ENCODE measurements at places on chromosomes 5 and 9. TPM values are rescaled to one million over a fixed set of nuclear protein-coding genes. Genes with fewer than 3 reads are reported as not detected.

CD14 gene
- 25.0 TPM for total RNA-seq

- no peak for DNase-seq
- H3K4me3 ChIP-seq = no peak overlapping the region
- no peaks in the 10 kb centered on the region for H3K27me3 ChIP-seq
- no peaks in the 10 kb centered on the region for H3K4me1 ChIP-seq
- no peak overlapping the region for H3K27ac ChIP-seq
- H3K36me3 ChIP-seq = no peaks in the 10 kb centered on the region
Measured at GRCh38 chr5:159316519-159317383, 13.5 kb downstream of the IL12B start.

- no peaks in the 10 kb centered on the region for H3K27me3 ChIP-seq
- H3K27ac ChIP-seq = peak overlapping the region; percentile 78
- no peak for DNase-seq
- no peak overlapping the region for H3K4me3 ChIP-seq
- no peaks in the 10 kb centered on the region for H3K36me3 ChIP-seq
- no peaks in the 10 kb centered on the region for H3K4me1 ChIP-seq
Measured at GRCh38 chr9:109799792-109800191, 19.8 kb downstream of the PALM2AKAP2 start.

SPINK6 gene
- not detected for total RNA-seq

- no peaks in the 10 kb centered on the region for H3K36me3 ChIP-seq
- H3K27ac ChIP-seq = no peak overlapping the region
- no peak for DNase-seq
- H3K4me1 ChIP-seq = no peaks in the 10 kb centered on the region
Measured at GRCh38 chr5:177070536-177071191, 16.1 kb upstream of the FGFR4 start.

DNA sequence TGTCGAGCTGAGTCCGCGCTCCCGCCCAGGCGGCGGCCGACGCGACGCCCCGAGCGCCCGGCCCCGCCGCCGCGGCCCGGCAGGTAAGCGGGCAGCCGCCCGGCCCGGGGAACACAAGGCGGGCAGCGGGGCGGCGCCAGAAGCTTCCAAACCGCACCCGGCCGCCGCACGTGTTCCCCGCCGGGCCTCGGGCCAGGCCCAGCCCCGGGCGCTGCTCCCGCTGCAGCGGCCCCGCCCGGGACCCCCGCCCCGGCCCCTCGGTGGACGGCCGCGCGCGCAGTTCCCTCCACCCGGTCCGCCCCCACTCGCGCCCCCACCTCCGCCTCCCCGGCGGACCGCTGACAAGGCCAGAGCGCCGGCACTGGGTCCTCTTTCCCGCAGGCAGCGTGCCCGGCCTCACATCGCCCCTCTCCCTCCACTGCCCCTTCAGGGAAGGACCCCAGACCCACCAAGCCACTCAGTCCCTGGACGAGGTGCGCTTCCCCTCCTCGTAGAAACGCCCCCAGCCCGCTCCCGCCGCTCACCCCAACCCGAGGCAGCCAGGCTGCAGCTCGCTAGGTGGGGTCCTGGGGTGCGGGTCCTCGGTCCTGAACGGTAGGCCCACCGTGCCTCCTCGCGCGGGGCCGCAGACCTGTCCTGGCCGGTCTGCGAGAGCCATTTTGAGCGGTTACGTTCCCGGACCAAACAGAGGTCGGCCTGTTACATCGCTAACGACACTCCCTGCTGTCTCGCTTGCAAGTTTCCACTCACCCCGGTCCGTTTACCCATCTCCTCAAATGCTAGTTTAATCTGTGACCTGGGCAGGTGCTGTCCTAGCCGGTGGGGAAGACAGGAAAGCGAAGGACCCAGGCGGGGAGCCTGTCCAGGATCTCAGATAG, 475 bp downstream of the WDR5 start:
- H3K4me3 ChIP-seq = peak overlapping the region; percentile 88
- peaks cover 46% of the 10 kb centered on the region for H3K4me1 ChIP-seq
- no peak for DNase-seq

IL3 gene
- not detected for total RNA-seq

DNA sequence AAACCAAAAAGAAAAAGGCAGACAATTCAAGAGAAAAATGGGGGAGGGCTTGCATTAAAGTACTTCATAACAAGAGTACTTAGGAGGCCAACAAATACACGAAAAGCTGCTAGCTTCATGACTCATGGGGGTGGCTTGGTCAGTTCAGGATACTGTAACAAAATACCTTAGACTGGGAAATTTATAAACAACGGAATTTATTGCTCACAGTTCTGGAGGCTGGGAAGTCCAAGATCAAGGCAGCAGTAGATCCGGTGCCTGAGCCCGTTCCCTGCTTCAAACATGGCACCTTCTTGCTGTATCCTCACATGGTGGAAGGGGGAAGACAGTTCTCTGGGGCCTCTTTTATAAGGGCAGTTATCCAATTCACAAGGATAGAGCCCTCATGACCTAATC, 111.4 kb downstream of the C9orf50 start:
- H3K4me3 ChIP-seq = no peak overlapping the region
- no peaks in the 10 kb centered on the region for H3K4me1 ChIP-seq
- H3K27me3 ChIP-seq = no peaks in the 10 kb centered on the region
- H3K36me3 ChIP-seq = no peaks in the 10 kb centered on the region
